ENCODE measurements at places on chromosomes 6 and 20.

- no peak for DNase-seq
These were observed 29.2 kb downstream of the TGM2 start for GRCh38 chr20:38135651-38136420.

- DNase-seq: no peak
These were observed 8.9 kb upstream of the UNC93A start for GRCh38 chr6:167282165-167282564.

- no peak for DNase-seq
These were observed 4.2 kb downstream of the AHI1 start for GRCh38 chr6:135493218-135493961.

DNA sequence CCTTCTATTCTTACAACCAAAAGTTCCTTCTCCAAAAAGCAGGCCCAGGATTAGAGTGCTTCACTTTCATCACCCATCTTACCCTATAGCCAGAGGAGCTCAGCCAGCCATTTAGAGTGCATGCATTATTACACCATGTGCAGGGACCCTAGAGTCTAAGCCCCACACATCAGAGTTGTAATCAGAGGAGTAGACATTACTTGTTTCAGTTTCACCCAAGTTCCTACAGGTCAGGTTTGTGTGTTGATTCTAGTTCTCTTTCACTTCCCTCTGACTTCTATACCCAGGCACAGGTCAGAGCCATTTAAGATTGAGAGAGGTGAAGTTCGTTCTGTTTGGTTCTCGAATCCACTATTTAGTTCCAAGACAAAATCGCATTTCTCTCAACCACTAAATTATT is 16.3 kb upstream of the ARFGEF3 start:
- DNase-seq: no peak

DNA sequence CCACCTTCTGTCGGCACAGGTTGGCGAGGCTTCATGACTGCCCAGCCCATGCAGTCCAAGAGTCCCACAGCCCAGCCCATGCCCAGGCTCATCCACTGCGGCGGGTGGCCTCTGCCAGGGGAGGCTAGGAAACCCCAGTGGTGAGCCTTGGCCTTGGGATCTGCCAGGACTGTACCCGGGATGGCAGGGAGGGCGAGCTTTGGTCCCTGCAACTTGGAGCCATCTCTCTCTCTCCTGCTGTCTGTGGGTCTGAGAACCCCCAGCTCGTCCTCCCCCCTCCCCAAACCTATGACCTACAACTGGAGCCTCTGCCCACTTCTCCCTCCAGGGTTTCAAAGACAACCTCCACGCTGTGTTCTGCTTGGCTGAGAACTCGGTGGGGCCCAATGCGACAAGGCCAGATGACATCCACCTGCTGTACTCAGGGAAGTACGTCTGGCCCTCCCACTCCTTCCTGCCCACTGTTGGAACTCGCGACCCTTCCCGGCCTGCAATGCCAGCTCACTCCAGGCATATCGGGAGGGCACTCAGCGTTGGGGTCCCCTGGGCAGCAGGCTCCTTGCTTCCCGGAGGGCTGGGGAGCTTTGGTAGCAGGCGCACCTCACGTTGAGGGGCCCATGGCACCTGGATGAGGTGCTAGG is 19.7 kb downstream of the NPEPL1 start:
- DNase-seq: no peak
